ENCODE measurements at places on chromosomes 12 and 14.

- peak; percentile 60 for DNase-seq
Observed at GRCh38 chr14:64510825-64511671, 6.5 kb downstream of the ZBTB1 start.

DNA sequence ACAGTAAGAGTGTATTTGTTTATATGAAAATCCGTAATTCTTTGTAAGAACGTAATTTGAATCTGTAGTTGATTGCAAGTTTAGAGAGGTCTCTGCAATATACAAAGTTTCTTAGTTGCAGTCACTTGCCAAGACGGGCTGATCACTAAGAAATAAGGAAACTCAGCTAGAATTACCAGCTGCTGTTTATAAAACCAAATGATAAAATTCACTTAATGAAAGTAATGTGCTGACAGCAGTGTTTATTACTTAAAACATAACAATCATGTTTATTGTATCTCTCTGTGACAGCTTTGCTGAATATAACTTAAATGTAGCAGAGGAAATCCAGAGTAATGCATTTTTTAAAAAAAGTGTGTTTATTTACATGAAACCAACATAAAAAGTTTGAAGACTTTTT lies 31.2 kb downstream of the SRGAP1 start:
- DNase-seq, result no peak

DNA sequence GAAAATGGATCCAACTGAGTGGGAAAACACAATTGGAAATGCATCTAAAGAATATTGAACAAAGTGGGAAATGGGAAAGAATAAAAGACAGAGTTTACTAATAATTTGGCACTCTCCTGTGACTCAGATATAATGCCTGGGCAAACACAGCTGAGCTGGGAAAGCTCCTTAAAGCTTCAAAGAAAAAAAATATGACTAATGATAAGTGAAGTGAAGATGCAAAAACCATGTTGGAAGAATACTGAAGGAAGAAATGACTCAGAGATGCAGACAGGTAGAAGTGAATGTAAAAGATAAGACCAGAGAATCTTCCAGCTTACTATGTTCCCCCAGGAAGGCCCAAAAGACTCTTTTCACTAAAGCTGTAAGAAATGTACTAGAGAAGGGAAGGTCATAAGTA lies 62.4 kb upstream of the FOXG1 start:
- no peak for DNase-seq

DNA sequence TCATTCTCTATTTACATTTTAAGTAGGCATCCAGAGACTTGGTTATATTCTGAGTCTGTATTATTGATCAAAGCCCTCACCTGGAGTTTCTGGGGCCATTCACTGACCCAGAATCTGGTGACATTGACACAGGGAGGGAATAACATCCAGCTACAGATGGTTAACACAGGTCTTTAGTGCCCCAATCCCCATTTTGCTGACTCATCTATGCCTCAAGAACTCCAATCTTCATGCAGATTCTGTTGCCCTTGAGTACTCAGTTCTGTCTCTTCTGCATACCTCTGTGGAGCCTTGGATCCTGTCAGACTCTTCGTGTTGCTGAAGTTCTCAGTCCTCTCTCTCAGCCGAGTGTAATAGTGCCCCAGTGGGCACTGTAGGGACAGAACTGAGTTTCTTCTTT lies 208.9 kb downstream of the RGS6 start:
- no peak for DNase-seq
